ENCODE measurements at places on chromosomes 6 and 20.

DNA sequence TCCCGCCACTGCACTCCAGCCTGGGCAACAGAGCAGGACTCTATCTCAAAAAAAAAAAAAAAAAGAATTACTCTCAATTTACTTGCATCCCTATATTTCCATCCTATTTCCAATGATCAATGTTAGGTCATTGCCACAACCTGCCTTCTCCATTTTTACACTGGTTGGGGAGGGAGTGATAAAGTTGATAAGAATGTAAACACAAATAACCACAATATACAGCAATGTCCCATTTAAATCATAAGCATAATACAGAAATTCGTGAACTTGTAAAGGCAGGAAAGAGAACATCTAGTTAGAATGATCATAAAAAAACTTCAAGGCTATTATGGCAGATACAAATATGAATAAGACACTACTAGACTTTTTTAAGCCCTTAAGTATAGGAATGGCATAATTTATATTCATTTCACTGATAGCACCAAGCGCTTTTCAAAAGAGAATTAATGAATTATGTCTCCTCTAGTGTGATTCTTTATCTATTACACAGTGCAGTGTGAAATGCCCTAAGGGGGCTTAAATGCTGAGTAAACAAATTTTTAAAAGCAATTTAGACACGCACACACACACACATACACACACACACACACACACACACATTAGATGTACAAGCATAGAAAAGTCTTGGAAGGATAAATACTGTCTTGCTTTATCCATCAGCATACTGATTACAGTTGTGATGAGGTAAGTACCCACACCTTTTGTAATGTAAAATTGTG is 33.5 kb upstream of the RAB23 start:
- no peak for DNase-seq

DNA sequence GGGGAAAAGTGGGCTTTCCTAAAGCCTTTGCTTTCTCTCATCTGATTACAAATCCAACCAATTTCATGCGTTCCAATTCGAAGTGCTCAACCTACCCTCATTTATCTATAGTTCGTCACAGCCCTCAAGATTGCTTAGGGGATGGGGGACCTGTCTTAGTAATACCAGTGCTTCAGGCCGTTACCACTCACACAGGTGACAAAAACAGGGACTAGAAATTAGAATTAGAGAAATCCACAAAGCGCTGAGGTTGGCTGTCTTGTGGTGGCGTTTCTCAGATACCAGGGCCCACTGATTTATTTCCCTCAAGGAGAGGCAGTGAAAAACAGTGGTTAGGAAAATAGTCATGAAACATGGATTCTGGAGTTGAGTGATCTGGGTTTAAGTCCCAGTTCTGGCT is 121.6 kb upstream of the SPACA1 start:
- no peak for DNase-seq

DNA sequence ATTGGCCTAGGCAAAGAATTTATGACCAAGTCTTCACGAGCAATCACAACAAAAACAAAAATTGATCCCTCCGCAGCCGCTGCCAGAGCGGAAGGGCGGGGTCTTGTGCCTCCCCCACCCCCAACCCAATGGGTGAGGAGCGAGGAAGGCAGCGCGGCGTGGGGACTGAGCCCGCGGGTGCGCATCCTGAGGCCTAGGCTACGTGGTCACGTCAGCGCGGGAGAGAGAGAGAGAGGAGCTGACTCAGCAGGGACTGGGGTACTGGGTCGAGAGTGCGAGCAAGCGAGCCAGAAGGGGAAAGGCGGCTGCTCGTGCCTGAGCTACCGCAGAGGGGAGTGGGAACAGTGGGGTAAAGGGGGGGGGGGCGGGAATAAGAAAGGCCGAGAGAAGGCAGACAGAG is 90.1 kb upstream of the FERMT1 start:
- no peak for DNase-seq

DNA sequence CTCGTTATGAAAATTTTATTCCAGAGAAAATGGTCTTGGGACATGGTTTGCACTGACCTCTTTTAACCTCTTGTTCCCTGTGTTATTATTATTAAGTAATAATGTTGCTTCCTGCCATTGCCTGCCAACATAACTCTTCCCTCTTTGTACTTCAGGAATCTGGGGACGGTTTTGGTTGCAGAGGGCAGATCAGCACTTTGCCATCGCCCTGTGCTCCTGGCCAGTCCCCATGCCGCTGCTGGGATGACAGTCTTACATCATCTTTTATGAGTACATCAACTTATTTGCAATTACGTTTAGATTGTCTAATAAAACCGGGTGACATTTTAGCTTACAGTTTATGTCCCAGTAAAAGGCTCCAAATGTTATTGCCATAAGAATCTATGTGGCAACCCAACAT is 157.2 kb downstream of the CDH26 start:
- no peak for DNase-seq

DNA sequence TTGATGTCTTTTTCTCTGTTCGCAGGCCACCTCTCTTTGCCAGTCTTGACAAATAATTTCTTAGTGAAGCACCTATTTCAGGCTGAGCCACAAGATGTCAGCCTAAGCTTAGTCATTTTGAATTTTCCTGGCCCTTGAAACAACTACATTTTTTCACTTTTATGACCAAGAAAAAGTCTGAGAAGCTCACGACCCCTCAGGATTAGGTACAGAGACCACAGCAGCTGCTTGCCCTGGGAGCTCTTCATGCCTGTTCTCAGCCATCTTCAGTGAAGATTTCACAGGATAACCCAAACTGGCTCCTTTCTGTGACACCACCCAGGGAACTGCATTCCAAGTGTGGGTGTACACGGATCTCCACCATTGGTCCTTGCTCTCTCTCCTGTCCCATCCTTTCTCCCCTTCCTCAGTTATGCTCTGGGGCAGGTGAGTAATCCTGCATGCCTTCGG is 38.4 kb upstream of the SPTLC3 start:
- peak; percentile 2 for DNase-seq

- no peak for DNase-seq
These were observed 97.8 kb upstream of the HDAC2 start for GRCh38 chr6:114068771-114069170.

GRCh38 chr6:134732763-134733162 is 217.1 kb downstream of the ALDH8A1 start:
- DNase-seq: no peak

GRCh38 chr6:135438907-135439535 is 58.5 kb downstream of the AHI1 start:
- DNase-seq: peak; percentile 34

DNA sequence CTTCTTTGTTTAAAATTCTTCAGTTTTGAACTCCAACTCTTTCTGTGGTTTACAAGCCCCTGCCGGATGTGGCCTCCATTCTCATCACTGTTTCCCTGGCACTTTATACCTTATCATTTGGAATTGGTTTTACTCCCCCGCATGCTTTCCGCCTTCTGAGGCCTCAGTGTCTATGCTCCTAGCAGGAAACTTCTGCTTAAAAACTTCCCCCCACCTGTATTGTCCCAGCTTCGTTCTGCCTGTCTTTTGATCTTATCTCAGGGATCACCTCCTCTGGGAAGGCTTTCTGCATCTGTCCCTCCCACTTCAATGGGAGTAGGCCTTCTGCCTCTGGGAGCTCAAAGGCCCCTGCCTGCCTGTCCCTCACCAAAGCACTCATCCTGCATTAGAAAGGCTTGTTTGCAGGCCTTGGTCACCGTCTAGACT is 3.4 kb upstream of the ANGPT4 start:
- no peak for DNase-seq

GRCh38 chr6:12806796-12807195 is 90.2 kb downstream of the PHACTR1 start:
- DNase-seq: no peak

- DNase-seq: no peak
These were observed 28.1 kb upstream of the MYT1 start for GRCh38 chr20:64136004-64136710.

- peak; percentile 82 for DNase-seq
These were observed at the start of gene FBXO9 for GRCh38 chr6:53065266-53066076. FBXO9 (plus strand) TSS chr6:53065404; CDS start chr6:53065790, 386 bp downstream.
